ENCODE measurements at places on chromosomes 7 and 10.
A peak's percentile ranks its signal among the peaks of the same experiment; 100 is the strongest.

DNA sequence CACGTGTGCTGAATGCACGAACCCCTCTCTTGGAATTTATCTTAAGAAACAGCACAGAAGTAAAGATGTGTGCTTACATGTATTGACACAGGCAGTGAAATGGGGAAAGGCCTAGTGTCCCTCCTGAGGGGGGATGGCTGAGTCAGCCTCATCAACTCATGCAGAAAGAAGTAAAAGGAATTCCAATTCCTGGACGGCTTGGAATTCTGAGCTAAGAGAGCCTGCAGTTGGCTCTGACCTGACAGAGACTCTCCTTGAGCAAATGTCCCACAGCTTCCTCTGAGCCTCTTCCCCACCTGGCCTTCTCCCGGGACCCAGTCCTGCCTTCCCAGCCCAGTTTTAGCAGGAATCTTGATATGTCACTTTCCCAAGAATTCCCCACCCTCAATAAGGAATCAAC is 542.4 kb upstream of the ADARB2 start:
- DNase-seq: no peak

GRCh38 chr7:34357946-34358345 is 300.1 kb upstream of the NPSR1 start:
- no peak for DNase-seq

DNA sequence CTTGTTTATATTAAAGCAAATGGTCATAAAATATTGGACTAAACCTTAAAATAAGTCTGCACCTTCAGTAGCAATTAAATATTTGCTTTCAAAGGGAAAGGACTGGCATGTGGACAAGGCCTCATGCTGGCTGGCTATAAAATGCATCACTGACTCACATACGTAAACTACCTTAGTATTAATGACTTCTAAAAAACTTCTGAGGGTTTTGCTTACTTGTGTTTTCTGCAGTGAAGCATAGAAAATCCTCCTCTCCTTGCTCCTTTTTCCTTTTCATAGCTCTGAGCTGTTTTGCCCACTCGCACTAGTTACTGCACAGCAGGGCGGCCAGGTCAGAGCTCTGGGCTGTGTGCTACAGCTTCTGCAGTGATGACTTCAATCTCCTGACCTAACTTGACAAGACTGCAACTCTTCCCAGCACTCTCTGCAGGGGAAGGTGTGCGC is 82.3 kb downstream of the CUL2 start:
- DNase-seq: no peak

- peak; percentile 65 for DNase-seq
Measured at GRCh38 chr10:3948843-3949242, 163.8 kb upstream of the KLF6 start.

GRCh38 chr10:100960251-100960650 is 9.1 kb upstream of the SEMA4G start:
- DNase-seq: no peak

GRCh38 chr7:142669074-142669654 is 80.1 kb upstream of the PRSS1 start:
- no peak for DNase-seq

DNA sequence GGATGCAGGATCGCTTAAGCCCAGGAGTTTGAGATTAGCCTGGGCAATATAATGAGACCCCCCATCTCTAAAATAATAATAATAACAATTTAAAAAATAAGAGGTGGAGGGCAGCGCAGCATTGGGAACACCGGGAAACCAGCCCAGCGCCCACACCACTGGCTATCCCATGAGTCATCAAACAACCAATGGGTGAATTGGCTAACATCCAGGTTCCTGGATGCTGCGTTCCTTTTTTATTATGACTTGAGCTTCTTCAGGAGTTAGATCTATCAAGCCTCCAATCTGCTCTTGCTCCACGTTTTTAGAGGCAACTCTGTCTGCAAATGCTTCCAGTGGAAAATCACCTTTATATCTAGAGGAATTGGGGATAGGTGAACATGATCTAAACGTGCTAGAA is 10.0 kb upstream of the LRRC4 start:
- no peak for DNase-seq

Measured in NCI-H1417 (cell line).